ENCODE measurements at places on chromosomes 1 and 21.

GRCh38 chr1:86582161-86582560 lies 35.3 kb downstream of the CLCA4 start:
- no peak for DNase-seq

GRCh38 chr1:109712321-109712864 lies 342 bp downstream of the GSTM5 start:
- no peak for DNase-seq

DNA sequence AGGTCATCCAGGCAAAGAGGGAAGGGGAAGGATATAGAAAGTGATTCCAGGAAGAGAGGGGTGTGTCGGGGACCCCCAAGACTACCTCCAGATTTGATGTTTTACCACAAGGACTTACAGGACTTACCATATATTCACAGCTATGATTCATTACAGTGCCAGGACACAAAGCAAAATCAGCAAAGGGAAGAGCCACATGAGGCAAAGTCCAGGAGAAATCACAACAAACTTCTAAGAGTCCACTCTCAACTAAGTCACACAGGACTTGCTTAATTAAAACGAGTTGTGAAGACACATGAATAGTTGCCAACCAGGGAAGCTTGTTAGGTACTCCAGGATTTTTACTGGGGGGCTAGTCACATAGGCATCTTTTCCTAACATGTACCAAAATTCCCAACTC lies 217.3 kb downstream of the TTLL7 start:
- no peak for DNase-seq

GRCh38 chr1:228838717-228839500 lies 103.6 kb downstream of the RHOU start:
- DNase-seq = no peak

GRCh38 chr1:208173749-208174148 lies 70.4 kb downstream of the PLXNA2 start:
- DNase-seq = no peak

DNA sequence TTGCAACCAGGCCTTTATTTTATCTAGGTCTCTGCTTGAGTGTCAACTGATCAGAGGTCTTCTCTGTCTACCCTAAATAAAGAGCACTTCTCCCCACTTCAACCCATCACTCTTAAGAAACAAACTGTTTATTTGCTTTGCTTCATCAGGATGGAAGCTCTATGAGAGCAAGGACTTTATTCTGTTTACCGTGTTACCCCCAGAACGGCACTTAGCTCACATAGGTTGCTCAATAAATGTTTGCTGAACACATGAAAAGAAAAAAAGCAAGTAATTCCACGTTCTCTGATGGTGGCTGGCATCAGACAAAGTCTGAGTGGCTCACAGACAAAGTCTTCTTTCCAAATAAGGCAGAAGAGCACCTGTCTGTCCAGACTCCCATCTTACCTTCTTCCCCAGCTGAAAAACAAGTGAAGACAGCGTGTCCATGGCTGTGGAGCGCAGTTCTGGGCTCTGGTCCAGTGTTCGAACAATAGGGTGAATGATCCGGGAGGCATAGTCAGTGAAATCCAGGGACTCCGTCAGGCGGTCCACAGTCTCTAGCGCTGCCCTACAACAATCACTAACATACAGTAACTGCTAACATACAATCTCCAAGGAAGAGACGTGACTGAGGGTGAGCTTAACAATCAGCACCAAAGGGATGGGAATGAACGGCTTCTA lies 22.9 kb downstream of the ANGPTL7 start:
- DNase-seq = no peak
